T-helper 17 cell (primary cell): ENCODE measurements at places on chromosomes 13 and 19. TPM values are rescaled to one million over a fixed set of nuclear protein-coding genes. Genes with fewer than 3 reads are reported as not detected.

Gene HS6ST3
- not detected for total RNA-seq

Gene ZNF99
- total RNA-seq = not detected

Gene ZNF415
- total RNA-seq = 0.62 TPM

Gene TSSK6
- 3.8 TPM for total RNA-seq

- no peak overlapping the region for H3K4me3 ChIP-seq
- peaks cover 6% of the 10 kb centered on the region for H3K36me3 ChIP-seq
- H3K4me1 ChIP-seq = no peaks in the 10 kb centered on the region
Measured at GRCh38 chr13:110299283-110299840, 7.6 kb downstream of the COL4A1 start.

DNA sequence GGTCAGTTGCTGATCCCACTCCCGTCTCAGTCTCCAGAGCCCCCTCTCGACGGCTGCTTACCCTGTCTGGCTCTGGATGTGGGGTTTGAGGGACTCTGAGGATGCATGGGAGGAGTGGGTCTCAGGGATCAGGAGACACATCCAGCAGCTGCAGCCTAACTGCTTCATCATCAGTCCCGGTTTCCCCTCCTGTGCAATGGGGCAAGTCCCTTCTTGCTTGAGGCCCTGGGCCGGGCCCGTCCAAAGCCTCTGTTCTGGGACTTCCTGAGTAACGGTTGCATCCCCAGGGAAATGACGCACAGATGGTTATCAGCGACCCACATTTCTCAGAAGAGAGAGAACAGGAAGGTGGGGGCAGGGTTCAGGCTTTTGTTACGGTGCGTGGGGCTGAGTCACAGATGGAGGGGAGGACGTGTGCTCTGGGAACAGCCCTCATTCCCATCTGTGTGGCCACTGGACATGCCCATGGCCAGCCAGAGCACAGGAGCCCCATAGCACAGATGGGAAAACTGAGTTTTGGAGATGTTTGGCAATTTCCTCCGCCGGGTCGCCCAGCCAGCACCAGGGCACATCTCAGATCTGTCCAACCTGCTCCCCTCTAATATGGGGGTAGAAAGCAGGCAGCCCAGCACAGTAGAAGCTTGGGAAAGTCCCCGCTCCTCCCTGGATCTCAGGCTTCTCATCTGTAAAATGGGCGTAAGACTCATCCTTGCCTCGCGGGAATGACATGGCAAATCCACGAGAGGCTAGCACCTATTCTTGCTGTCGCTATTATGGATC is 19.3 kb downstream of the GNA15 start:
- H3K27me3 ChIP-seq = no peaks in the 10 kb centered on the region
- DNase-seq = peak; percentile 69
- H3K36me3 ChIP-seq = peaks cover 5% of the 10 kb centered on the region
- H3K4me1 ChIP-seq = peaks cover 8% of the 10 kb centered on the region

- no peak overlapping the region for H3K4me3 ChIP-seq
- no peak for DNase-seq
- no peak overlapping the region for H3K27ac ChIP-seq
- no peaks in the 10 kb centered on the region for H3K4me1 ChIP-seq
- H3K27me3 ChIP-seq = no peaks in the 10 kb centered on the region
- no peaks in the 10 kb centered on the region for H3K36me3 ChIP-seq
Measured at GRCh38 chr13:93398167-93399035, 171.8 kb downstream of the GPC6 start.

DNA sequence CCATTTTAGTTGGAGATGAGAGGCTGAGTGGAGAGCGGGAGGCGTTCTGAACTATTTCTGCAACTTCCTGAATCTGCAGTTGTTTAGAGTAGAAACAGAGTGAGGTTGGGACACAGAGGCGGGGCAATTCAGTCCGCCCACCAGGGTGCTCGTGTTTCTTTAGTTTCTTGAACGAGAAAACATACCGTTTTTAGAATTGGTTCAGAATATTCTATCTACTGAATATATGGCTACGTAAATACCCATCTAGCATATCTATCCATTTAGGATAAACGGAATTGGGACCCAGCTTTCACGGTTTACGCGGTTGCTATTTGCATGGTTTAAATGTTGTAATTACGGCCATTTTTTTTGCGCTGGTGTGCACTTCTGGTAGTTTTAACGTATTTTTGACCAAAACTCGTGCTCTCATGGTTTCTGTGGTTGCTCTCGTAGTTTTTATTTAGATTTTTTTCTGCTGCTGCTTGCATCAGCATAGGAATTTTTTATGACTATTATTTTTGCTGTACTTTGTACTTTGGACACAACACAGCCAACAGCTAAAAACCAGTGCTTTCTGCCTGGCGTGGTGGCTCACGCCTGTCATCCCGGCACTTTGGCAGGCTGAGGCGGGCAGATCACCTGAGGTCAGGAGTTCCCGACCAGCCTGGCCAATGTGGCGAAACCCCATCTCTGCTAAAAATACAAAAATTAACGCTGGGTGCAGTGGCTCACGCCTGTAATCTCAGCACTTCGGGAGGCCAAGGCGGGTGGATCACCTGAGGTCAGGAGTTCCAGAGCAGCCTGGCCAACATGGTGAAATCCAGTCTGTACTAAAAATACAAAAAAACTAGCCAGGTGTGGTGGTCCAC is 32.7 kb downstream of the TIMM13 start:
- no peak overlapping the region for H3K4me3 ChIP-seq
- DNase-seq = no peak
- H3K4me1 ChIP-seq = peaks cover 2% of the 10 kb centered on the region
- H3K27me3 ChIP-seq = peaks cover 15% of the 10 kb centered on the region
- peaks cover 2% of the 10 kb centered on the region for H3K36me3 ChIP-seq

GRCh38 chr19:49533551-49534488 is 6.0 kb downstream of the RCN3 start:
- peak; percentile 80 for DNase-seq
- H3K36me3 ChIP-seq = peaks cover 2% of the 10 kb centered on the region
- H3K4me1 ChIP-seq = peaks cover 22% of the 10 kb centered on the region
- H3K27ac ChIP-seq = peak overlapping the region; percentile 75
- no peaks in the 10 kb centered on the region for H3K27me3 ChIP-seq

DNA sequence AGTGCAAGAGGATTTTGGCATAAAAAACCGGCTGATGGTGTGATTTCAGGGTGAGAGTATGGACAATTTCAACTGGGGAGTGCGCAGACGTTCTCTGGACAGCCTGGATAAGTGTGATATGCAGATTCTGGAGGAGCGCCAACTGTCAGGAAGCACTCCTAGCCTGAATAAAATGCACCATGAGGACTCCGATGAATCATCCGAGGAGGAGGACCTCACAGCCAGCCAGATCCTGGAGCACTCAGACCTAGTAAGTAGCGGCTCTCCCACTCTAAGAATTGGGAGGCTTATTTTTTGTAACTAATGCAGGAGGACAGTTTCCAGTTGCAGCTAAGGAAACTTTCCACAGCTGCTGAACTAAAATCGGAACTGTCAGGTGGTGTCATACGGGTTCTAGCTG is 53.6 kb downstream of the ZAR1L start:
- no peaks in the 10 kb centered on the region for H3K27me3 ChIP-seq
- H3K4me3 ChIP-seq = no peak overlapping the region
- H3K36me3 ChIP-seq = peaks cover 3% of the 10 kb centered on the region
- no peak for DNase-seq
